ENCODE measurements at places on chromosomes 5 and 9.

DNA sequence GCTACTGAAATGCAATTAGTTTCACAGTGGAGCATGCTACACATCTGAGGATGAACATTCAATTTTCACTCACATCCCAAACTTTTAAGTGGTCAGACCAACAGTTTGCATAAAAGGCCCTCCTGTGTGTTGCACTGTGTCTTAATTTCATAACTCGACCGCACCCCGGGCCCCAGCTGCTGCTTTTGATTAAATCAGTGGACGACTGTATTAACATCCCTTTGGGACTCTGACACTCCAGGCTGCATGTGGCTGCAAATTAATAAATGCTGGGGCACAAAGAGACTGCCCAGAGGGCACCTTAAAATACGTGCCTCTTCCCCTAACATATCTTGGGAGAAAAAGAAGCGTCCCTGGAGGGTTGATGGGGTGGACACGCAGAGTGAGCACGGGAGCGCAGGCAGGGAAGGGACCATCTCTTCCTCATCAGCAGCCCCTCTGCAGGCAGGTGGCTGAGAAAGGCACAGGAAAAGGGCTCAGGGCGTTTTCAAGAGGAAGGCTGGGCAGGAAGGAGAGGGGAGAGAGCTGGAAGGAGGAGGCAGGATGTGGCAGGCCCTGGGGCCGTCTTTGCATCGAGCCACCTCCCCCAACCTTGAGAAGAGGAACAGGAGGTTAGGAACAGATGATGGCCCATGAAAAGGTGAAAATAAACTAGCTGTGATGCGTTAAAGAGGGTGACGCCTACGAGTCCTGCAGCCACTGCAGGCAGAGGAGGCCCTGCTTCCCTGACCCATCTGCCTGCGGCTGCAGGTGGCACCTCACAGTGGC, 18.6 kb downstream of the MED10 start:
- no peak for DNase-seq

DNA sequence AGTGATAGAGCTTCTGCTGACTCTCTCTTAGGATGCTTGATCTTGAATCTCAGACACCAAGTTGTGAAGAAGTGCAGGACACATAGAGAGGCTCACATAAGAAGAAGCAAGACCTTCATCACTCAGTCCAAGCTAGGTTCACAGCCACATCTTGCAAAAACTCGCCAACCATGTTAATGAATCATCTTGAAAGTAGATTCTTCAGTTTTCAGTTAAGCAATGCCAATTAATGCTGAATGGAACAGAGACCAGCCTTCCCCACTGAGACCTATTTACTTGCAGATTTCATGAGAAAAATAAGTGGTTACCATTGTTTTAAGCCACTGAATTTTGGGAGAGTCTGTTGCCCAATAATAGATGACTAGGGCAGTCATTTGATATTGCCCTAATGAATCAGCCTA, 217.7 kb upstream of the EDIL3 start:
- no peak for DNase-seq

GRCh38 chr5:172715931-172716682, 54.9 kb downstream of the DUSP1 start:
- no peak for DNase-seq

DNA sequence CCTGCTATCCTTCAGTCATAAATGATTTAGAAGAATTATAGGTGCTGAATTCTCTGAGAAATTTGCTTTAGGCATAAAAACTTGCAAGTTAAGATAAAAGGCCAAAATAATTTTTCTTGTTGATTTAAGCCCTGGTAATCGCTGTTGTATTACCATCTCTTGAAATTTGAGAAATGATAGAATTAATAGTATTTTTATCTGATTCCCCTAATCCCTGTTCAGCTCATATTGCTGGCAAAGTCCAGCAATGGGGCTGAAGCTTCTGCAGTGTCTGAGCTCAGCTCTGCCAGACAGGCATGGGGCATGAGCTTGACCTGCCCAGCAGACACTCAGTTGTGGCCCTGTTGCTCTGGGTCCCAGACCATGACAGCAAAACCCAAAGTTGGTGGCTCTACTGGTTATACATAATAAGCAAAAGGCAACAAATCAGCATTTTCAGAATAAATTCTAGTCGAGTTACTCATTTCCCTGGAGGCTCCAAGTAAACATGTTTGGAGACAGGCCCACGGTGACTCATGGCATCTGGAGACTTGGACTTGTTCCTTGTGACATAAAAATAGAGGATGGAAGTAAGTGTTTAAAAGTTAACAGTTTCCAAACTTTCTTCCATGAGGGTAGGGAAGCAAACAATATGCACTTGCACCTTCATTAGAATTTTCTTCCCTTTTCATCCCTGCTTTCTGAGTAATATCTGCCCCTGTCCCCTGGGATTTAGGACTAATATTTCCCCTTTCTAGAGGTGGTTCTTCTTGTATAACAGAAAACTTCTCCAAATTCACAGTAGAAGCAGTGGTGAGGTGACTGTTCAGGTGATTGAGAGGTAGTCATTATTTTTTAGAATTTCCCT, 60.2 kb upstream of the SLC2A8 start:
- DNase-seq = no peak

GRCh38 chr5:107933326-107933725, 262.6 kb upstream of the EFNA5 start:
- no peak for DNase-seq

DNA sequence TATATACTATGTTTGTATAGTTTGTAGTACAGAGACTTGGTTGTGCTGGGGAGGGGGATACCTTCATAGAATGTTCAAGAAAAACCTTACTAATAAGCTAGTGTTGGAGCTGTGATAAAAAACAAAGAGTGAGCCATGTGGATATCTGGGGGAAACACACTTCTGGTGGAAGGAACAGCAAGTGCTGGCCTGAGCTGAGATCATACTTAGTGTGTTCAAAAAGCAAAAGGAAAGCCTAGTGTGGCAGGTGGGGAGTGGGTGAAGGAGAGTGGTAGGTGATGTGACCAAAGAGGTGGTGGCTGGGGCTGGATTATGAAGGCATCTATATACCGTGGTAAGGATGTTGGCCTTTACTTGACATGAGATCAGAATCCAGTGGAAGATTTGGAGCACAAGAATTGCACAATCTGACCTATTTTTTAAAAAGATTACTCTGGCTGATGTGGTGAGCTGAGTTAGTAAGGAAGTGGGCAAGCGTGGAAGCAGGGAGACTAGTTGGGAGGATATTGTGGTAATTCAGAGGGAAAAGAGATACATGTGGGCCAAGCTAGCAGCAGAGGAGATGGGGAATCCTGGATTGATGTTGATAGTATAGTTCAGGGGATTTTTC, 26.6 kb downstream of the PALM2AKAP2 start:
- DNase-seq = no peak

GRCh38 chr5:68343421-68343826, 127.9 kb downstream of the PIK3R1 start:
- DNase-seq = no peak

GRCh38 chr9:123044586-123044985, 11.1 kb downstream of the GPR21 start:
- no peak for DNase-seq

GRCh38 chr5:179550511-179551342, at the start of gene RUFY1:
RUFY1 (plus strand) TSS chr5:179550554; CDS start chr5:179550570, 16 bp downstream.
- DNase-seq = peak; percentile 84

- DNase-seq = no peak
Observed at GRCh38 chr5:111517853-111518501, 5.6 kb upstream of the STARD4 start.

GRCh38 chr5:150621301-150621700, 19.2 kb upstream of the SYNPO start:
- no peak for DNase-seq

DNA sequence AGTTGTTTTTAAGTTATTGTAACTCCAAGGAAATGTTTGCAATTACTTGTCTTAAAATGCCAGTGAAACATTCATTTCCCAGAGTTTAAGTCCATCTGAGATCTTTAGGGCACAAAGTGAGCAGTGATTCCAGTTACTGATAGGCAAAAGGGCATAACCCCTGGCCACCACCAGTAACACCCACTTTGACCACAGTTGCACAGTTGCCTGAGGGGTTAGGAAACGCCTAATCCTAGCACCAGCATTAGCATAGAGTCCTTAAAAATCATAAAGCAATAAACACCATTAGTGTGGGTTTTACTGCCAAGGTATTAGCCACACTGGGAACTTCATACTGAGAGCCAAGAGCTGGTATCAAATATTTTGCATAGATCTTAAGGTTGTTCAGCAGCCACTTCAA, 143.9 kb downstream of the SNCAIP start:
- no peak for DNase-seq

DNA sequence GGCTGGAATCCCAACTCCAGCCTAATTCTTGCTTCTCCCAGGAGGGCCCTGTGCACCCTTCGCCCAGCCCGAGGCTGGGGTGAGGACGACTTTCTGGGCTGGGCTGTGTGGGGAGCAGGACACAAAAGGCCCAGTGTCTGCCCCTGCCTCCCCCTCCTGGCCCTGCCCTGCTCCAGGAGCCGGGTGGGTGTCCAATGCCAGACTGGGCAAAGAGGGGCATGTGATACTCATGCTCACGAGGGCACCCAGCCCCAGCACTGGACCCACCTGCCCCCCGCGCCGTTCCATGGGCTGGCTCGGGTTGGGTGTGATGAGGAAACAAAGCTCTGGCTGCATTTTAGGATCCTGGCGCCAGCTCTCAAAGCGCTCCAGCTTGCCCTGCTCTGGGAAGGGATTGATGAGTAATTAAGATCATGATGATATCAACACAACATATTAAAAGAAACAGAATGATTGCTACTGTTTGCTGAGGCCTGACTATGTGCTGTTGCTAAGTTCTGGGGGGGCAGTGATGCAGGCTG, 30.7 kb downstream of the LHX2 start:
- no peak for DNase-seq

DNA sequence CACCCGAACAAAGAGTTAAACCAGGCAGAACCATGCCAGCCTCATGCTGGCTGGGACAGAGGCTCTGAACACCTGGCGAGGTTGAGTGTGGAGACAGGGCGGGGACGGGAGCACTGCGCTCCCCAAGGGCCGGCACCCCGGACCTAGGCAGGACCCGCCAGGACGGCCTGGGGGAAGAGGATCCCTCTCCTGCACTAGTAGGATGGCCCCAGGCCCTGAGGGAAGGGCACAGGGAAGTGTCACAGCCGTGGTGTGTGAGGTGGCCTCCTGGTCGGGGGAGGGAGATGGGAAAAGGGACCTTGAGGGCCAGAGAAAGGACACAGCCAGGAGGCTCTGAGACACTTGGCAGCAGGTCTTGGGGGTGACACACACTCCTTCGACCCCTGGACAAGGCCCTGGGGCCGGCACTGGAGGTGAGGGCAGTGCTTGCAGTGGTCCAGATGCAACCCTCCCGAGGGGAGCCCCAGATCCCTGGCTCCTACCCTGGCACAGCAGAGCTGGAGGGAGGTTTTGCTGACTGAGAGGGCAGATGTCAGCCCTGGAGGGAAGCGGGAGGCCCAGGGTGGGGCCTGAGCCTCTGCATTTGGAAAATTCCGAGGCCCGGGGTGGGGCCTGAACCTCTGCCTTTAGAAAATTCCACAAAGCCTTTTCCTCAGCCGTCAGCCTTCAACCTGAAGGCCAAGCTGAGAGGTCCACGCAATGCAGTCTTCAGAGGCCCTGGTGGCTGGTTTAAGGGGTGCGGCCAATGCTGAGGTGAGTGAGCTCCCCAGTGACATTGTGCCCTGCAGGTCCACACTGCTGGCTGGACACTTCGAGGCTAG, 24.8 kb upstream of the TERT start:
- no peak for DNase-seq

DNA sequence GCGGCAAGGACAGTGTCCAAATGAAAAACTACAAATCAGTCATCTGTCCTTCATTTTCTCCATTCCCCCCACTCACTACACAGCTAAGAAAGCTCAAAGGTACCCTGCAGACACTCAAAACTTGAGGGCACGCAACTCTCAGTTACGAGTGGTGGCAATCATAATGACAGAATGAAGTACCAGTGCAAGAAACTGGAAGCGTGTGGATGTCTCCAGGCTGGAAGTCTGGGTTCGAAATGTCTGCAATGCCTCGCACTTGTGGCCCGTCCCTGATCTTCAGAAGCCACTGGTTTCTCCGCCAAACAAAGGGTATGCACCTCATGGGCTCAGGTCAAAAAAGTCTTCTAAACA, 597 bp upstream of the CENPH start:
- no peak for DNase-seq

GRCh38 chr9:110152704-110153374, 55.1 kb downstream of the C9orf152 start:
- peak; percentile 19 for DNase-seq

- DNase-seq = no peak
Observed at GRCh38 chr9:118674942-118675341, 694.3 kb downstream of the BRINP1 start.

- peak; percentile 88 for DNase-seq
Observed at GRCh38 chr9:70111042-70111602, 67.5 kb downstream of the MAMDC2 start.

DNA sequence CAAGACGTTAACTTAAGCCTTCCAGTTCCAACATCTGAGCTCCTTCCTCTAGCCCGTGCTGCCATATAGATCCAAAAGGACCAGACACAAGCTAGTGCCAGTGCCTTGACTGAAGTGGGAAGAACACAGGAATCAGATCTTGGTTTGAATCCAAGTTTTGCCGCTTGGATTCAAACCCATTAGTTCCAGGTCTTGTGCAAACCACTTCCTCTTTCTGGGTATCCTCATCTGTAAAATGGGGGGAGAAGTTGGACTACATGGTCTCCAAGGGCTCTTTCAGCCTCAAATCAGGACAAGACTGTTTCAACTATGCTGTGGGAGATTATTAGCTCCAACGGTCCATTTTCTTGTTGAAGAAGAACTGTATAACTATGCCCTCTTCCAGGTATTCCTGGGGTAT, 32.6 kb downstream of the TTLL11 start:
- DNase-seq = no peak

GRCh38 chr9:71302776-71303175, 181.4 kb upstream of the TRPM3 start:
- no peak for DNase-seq

DNA sequence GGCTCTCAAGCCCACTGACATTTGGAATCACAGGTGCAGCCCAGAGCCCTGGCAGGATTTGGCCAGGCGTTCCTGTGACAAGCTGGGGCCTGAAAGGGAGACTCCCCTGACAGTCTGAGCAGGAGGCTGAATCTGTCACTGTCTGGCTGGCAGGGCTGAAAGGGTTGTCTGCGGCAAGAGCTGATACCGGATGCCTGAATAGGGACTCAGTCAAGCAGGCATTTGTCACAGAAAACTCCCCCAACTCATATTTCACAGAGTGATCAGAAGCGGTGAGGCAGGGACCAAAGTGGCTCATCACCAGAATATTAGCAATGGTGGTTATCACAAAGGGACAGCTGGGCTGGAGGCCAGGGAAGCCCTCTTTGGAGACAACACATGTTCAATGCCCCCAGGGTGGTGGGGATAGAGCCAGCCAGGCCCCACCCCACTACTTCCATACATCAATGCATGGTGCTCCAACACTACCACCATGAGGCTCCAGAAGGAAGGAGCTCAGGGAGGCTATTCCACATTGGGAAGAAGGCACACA, 295.5 kb downstream of the DTWD2 start:
- no peak for DNase-seq

- peak; percentile 10 for DNase-seq
Observed at GRCh38 chr5:80216753-80217596, 38.9 kb downstream of the SERINC5 start.

- no peak for DNase-seq
Observed at GRCh38 chr9:1173993-1174392, 123.8 kb downstream of the DMRT2 start.

All from NCI-H774 (cell line).